ENCODE measurements at places on chromosomes 7 and 10. TPM values are rescaled to one million over a fixed set of nuclear protein-coding genes. Genes with fewer than 3 reads are reported as not detected.
A peak's percentile ranks its signal among the peaks of the same experiment; 100 is the strongest.

- H3K36me3 ChIP-seq: peaks cover 10% of the 10 kb centered on the region
- no peak for DNase-seq
- peaks cover 43% of the 10 kb centered on the region for H3K4me1 ChIP-seq
- peak overlapping the region; percentile 9 for H3K27ac ChIP-seq
Measured at GRCh38 chr10:124686707-124687376, 57.3 kb downstream of the FAM53B start.

GRCh38 chr7:127689194-127689772 is 37.3 kb downstream of the SND1 start:
- no peak overlapping the region for H3K27ac ChIP-seq
- peaks cover 14% of the 10 kb centered on the region for H3K4me1 ChIP-seq
- H3K27me3 ChIP-seq: no peaks in the 10 kb centered on the region
- peaks cover 42% of the 10 kb centered on the region for H3K36me3 ChIP-seq
- DNase-seq: no peak

- H3K36me3 ChIP-seq: no peaks in the 10 kb centered on the region
- H3K4me1 ChIP-seq: no peaks in the 10 kb centered on the region
- H3K4me3 ChIP-seq: no peak overlapping the region
Measured at GRCh38 chr7:134836447-134836846, 57.0 kb downstream of the CALD1 start.

DNA sequence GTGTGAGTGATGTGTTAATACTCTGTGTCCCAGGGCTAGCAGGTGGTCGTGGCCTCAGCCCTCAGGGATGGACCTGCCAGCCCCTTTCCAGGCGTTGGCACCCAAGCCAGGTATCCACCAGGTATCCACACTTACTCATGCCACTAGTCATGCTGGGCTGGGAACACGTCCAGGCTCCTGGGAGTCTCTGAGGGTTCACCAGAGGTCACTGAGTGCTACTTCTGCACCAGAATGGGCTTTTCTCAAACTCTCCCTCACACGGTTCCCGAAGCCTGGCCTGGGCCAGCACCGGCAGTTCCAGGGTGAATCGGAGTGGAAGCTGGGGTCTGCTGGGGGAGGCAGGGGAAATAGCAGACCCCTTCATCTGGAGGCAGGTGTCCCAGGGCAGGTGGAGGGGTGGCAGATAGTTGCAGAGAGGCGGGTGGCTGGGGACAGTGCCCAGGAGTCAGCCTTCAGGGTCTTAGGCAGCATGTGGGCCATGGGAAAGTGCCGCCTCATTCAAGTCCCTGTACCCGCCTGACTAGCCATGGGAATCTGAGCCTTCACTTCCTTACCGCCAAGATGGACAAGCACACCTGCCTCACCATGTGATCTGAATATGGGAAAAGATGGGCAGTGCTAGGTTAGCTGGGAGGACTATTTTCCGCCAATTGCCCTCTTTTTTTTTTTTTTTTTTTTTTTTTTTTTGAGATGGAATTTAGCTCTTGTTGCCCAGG is 95.5 kb upstream of the GTF2I start:
- DNase-seq: no peak
- no peak overlapping the region for H3K27ac ChIP-seq
- peaks cover 18% of the 10 kb centered on the region for H3K36me3 ChIP-seq
- no peaks in the 10 kb centered on the region for H3K4me1 ChIP-seq
- no peak overlapping the region for H3K4me3 ChIP-seq
- H3K27me3 ChIP-seq: no peaks in the 10 kb centered on the region

DNA sequence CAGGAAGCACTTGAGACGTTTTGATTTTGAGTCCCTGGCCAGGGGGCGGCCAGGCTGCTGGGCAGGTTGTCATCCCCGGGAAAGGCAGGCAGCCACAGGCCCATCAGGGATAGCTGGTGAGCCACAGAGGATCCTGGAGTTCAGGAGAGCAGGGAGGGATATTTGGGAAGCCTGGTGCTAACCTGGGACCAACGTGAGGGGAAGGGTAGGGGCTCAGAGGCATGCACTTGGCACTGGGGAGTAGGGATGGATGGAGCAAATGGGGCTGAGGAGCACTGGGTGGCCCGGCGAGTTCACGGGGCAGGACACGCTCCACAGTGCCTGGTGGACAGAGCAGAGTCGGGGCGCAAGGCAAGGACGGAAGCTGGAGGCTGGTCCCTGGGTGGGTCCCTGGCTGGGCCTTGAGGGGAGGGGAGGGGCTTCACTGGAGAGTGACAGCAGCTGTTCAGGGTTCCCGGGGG is 30.2 kb downstream of the LRRC27 start:
- H3K36me3 ChIP-seq: peaks cover 6% of the 10 kb centered on the region
- H3K4me1 ChIP-seq: no peaks in the 10 kb centered on the region
- H3K27me3 ChIP-seq: no peaks in the 10 kb centered on the region
- H3K27ac ChIP-seq: no peak overlapping the region
- DNase-seq: peak; percentile 57
- no peak overlapping the region for H3K4me3 ChIP-seq

SDK1 gene
- total RNA-seq: 10.4 TPM

RAB18 gene
- 89.2 TPM for total RNA-seq

- H3K27ac ChIP-seq: no peak overlapping the region
- no peak for DNase-seq
- H3K4me3 ChIP-seq: no peak overlapping the region
Measured at GRCh38 chr10:12629767-12630165, 280.4 kb downstream of the CAMK1D start.

DNA sequence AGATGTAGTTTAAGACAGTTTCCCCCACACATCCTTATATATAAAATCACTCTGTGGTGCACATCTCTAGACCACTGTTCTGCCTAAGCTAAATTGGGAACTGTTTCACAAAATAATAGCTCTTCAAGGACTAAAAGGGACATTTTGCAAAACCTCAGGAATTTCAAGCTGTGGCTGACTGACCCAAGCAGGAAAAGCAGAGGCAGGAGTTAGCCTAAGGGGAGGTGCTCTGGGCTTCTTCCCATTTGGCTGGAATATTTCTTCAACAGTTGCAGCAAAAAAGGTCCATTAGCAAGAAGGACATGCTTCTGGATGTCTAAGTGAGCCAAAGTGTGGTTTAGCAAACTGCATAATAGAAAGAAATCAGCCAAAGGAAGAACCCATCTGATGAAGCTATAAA is 551.2 kb upstream of the ANKRD30A start:
- no peak overlapping the region for H3K27ac ChIP-seq
- no peak overlapping the region for H3K4me3 ChIP-seq
- DNase-seq: no peak
- no peaks in the 10 kb centered on the region for H3K27me3 ChIP-seq
- no peaks in the 10 kb centered on the region for H3K4me1 ChIP-seq

DNA sequence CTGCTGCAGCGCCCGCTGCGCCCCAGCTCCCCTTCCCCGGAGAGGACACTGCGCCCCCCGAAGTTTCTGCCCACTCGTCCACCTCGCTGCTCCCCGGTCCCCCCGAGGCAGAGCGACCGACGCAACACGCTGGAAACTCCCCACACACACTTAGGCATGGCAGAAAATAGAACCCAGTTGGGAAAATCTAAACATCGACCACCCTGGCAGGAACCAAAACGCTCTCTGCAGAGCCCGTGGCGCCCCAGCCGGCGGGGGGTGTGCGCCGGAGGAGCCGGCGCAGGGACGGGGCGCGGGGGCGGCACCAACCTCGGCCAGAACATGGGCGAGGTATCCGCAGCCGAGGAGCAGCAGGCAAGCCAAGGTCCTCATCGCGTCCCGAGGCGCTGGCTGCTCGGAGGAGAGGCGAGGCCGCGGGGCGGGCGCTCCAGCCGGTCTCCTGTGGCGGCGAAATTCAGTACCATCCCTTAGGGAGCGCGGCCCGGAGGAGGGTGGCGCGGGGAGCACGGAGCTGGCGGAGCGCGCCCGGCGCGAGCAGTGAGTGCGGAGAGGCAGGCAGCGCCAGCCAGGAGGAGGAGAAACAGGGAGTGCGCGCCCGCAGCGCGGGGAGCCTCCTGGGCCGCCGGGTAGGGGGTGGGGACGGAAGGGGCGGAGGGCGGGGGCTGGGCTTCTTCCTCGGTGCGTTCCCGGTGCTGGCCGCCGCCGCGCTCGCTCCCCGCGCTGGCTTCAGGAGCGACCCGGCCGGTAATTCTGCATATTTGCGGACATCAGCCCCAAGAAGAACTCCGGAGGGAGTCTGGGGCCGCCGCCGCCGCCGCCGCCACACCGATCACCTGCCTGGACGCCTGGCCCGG is 789 bp downstream of the PDGFA start:
- peak overlapping the region; percentile 57 for H3K4me3 ChIP-seq
- peak overlapping the region; percentile 72 for H3K27ac ChIP-seq
- DNase-seq: peak; percentile 93
- peaks cover 39% of the 10 kb centered on the region for H3K4me1 ChIP-seq
- H3K27me3 ChIP-seq: peaks cover 32% of the 10 kb centered on the region
- H3K36me3 ChIP-seq: no peaks in the 10 kb centered on the region

- no peaks in the 10 kb centered on the region for H3K36me3 ChIP-seq
- H3K4me1 ChIP-seq: no peaks in the 10 kb centered on the region
- no peak overlapping the region for H3K4me3 ChIP-seq
- H3K27ac ChIP-seq: no peak overlapping the region
Measured at GRCh38 chr7:154695836-154696235, 307.1 kb downstream of the PAXIP1 start.

- H3K36me3 ChIP-seq: no peaks in the 10 kb centered on the region
- H3K4me1 ChIP-seq: no peaks in the 10 kb centered on the region
- peak within 1 kb of the TSS; percentile 55 for H3K4me3 ChIP-seq
- DNase-seq: peak; percentile 95
Measured at GRCh38 chr10:114043532-114044246, at the start of gene ADRB1. TSS of gene ADRB1 (plus strand) at chr10:114043866. CDS start at chr10:114044133, 267 bp downstream.

DNA sequence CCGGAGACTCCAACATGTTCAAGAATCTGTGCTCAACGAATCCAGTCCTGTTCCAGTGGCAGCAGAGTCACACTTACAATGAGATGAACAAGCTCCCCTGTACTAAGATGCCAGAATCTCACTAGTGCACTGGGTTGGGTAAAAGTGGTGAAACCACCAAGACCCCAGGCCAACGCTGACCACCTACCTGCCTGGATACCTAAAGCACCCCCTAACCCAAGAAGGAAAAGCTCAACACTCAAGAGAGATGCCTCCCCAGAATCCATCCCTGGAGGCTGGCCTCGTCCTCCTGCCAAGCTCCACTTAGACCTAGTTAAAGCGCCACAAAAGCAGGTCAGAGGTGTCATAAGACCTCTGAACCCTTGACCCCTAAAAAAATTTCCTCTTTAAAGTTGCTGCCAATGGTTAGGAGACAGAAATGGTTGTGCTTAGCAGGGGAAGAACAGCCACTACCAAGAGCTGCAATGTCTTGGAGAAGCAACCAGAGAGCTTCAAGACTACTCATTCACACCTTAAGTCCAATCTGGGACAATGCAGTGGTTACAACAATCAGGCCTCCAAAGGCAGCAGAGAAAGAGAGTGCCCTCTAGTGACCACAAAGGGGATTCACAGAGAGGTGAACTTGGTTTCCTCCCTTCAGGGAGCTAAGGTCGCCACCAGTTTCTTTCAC is 94.6 kb upstream of the MACROH2A2 start:
- H3K4me1 ChIP-seq: peaks cover 4% of the 10 kb centered on the region
- H3K27me3 ChIP-seq: no peaks in the 10 kb centered on the region
- H3K4me3 ChIP-seq: no peak overlapping the region
- H3K27ac ChIP-seq: no peak overlapping the region
- DNase-seq: no peak

IL2RA gene
- 4.3 TPM for total RNA-seq

ZNF488 gene
- total RNA-seq: 0.41 TPM
